Head of caudate nucleus (tissue), 42 donors: ENCODE measurements at places on chromosomes 13 and 19.

GRCh38 chr19:437041-437440 lies 23.8 kb downstream of the SHC2 start:
- no peak for DNase-seq

- no peak for DNase-seq
Measured at GRCh38 chr13:77528834-77529500, 6.5 kb upstream of the SCEL start.

DNA sequence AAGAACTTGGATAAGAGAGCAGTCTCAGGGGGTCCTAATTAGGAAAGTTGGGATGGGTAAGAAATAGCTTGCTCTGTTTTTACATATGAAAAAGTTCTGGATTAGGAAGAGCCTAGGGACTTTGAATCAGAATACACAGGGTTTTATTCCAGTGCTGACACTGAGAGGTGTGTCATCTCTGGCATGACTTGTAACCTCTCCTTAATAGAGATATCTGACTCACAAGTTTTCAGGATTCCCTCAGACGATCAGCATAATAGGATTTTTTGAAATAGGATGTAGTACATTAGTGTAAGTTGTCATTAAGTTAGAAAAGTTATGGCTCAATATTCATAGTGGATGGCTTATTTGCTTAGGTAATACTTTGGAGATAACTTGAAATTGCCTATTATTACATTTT lies 555.2 kb upstream of the MIR17HG start:
- no peak for DNase-seq

- no peak for DNase-seq
Measured at GRCh38 chr19:35162471-35163326, 8.2 kb downstream of the FXYD5 start.

DNA sequence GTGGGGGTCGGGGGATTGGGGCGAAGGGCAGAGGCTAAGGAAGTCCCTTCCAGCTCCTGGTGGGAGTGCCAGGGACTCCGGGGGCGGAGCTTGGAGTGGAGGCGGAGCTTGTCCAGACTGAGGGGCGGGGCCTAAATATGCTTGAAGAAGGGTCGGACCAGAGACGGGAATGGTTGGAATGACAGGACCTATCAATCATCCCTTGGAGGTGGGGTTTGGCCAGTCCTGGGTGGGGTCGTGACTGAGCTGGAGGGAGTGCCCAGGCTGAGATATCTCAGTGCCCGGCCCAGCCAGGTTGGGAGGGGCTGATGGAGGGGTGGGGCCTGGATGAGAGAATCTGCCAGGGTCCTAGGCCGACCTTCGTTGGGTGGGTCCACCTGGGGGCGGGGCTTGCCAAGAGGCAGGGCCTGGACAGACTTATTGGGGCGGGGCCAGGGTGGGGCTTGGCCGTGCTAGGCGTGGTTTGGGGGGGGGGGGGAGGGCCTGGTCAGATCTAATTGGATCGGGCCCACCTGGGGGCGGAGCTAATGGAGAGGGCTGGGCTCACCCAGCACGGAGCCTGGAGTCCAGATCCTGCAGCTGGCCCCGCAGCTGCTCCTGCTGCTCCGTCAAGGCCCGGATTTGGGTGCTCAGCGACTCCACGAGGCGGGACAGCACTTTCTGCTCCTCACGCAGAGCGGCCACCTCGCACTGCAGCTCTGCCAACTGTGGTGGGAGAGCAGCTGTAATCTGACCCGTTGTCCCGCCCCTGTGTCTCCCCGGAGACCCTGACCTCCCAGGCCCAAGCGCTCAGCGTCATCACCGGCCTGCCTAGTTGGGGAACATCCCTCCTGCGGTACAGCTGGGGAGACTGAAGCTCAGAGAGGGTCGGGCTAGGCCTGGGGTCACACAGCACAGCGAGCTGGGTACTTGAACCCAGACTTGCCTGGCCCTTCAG lies 2.6 kb upstream of the WIZ start:
- peak; percentile 39 for DNase-seq

- no peak for DNase-seq
Measured at GRCh38 chr13:79703772-79704171, 222.8 kb downstream of the NDFIP2 start.

- peak; percentile 69 for DNase-seq
Measured at GRCh38 chr19:29873024-29873800, 61.4 kb downstream of the CCNE1 start.

- peak; percentile 64 for DNase-seq
Measured at GRCh38 chr19:45676851-45677263, 8.8 kb downstream of the GIPR start.

GRCh38 chr19:32876236-32876918 lies 6.8 kb upstream of the SLC7A9 start:
- DNase-seq = no peak

GRCh38 chr13:100306434-100306999 lies 217.6 kb downstream of the PCCA start:
- no peak for DNase-seq

DNA sequence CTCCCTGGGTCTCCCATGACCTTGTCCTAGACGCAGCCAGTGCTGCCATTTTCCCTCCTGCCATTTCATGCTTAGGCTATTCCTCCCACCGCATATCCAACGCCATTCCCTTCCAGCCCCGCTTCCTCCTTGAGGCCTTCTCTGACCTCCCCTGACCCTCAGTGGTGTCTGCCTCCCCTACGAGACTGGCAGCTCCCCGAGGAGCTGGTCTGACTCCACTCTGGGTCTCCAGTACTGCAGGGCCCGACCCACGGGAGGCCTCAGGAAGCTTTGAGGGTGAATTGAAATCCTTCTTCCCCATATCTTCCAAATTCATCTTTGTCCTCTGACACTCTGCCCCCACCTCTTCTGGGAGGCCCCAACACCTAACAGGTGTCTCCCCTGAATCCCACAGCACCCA lies 708 bp downstream of the KLK15 start:
- DNase-seq = no peak

DNA sequence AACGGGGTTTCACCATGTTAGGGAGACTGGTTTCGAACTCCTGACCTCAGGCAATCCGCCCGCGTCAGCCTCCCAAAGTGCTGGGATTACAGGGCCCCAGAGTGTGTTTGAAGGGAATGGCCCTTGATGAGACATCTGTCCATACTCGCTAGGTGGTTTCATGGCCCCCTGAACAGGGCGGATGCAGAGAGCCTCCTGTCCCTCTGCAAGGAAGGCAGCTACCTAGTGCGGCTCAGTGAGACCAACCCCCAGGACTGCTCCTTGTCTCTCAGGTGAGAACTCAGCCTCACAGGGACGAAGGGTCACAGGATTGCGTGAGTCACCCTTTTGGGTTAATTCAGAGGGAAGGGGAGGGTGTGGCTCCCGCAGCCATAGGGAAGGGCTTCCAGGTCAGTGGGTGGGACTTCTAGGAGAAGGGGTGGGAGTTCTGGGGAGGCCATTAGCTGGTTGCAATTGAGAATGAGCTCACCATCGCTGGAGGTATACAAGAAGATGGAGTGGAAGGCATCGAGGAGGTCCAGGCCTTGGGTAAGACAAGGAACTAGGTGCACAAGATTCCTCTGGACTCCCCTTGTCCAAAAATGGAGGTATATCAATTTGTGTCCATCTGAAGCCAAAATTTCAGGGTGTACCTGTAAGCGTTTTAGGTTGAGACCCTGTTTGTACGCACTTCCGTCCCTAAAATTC lies 9.2 kb downstream of the SHD start:
- DNase-seq = no peak

- DNase-seq = no peak
Measured at GRCh38 chr19:54149021-54149812, 10.3 kb downstream of the LENG1 start.

DNA sequence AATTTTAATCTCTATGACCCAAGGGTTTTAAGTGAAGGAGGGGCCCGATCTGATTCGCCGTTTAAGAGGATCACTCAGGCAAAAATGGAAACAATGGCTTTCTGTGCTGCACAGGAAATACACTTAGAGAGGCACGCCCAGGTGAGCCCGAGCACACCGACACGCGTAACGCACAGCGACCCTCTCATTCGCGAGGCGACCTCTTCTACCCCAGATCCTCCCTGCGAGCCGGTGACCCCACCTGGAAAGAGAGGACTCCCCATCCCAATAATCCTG lies 216 bp downstream of the SH2D3A start:
- DNase-seq = no peak

DNA sequence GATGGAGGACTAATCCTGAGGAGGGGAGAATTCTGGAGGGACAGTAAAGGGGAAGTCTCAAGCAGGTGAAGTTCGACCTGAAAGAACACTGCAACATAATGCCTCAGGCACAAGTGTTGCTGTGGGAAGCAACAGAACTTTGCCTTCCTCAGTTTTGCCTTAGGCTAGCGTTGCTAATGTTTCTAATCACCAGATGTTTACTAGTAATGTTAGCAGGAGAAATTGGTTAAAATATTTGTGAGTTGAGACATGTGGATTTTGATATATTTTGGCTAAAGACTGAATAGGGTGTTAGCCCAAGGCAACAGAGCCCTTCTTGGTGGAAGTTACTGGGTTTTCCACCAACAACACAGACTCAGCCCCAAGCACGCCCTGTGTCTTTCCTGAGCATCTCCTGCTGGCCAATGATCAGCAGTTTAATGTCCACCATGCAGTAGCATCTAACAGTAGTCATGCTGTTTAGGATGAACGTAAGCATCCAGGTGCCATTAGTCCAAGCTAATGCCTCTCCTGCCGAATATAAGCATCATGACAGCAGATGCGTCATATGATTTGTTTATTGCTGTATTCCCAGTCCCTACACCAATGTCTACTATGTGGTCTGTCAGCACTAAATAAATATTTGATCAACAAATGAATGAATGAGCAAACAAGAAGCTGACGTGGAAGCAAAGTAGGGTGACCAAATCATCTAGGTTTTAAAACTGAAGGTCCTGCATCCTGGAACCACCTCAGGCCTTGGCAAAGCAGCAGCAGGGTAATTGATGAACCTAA lies 511.9 kb upstream of the HTR2A start:
- no peak for DNase-seq
